GM23248 (cell line): ENCODE measurements at places on chromosomes 7 and 10. TPM values are rescaled to one million over a fixed set of nuclear protein-coding genes. Genes with fewer than 3 reads are reported as not detected.

CCAR1 gene
- 32.4 and 37.9 TPM in 2 replicates for total RNA-seq

- no peak for DNase-seq
These were observed 229.3 kb upstream of the PRSS58 start for GRCh38 chr7:142487124-142487523.

GRCh38 chr10:3172081-3172445 is 519 bp downstream of the PITRM1 start:
- DNase-seq: peak; percentile 89

GRCh38 chr10:11520892-11521291 is 90.6 kb downstream of the USP6NL start:
- DNase-seq: no peak

- no peak for DNase-seq
These were observed 41.3 kb downstream of the AMZ1 start for GRCh38 chr7:2729031-2729892.

GRCh38 chr7:29281782-29282541 is 87.4 kb downstream of the CHN2 start:
- no peak for DNase-seq

HILPDA gene
- 10.2 and 18.5 TPM in 2 replicates for total RNA-seq

- peak; percentile 70 for DNase-seq
These were observed 124.9 kb downstream of the CYP26A1 start for GRCh38 chr10:93198401-93199131.

ABCA13 gene
- total RNA-seq: 0.11 TPM in 1 of 2 replicates, not detected in the other

LEP gene
- 0.22 TPM in 1 of 2 replicates, not detected in the other for total RNA-seq

SPDYE11 gene
- not detected in 2 replicates for total RNA-seq

- peak; percentile 49 for DNase-seq
These were observed 13.9 kb upstream of the DNAAF5 start for GRCh38 chr7:712381-713138.

EBLN1 gene
- total RNA-seq: not detected in 2 replicates

CFAP70 gene
- 0.38 and 0.43 TPM in 2 replicates for total RNA-seq

- no peak for DNase-seq
These were observed 78.4 kb upstream of the MEOX2 start for GRCh38 chr7:15764851-15765382.

GRCh38 chr7:1025743-1026581 is 18.4 kb upstream of the GPR146 start:
- DNase-seq: no peak

GRCh38 chr10:5297466-5297865 is 67.3 kb upstream of the UCN3 start:
- DNase-seq: peak; percentile 63

DNA sequence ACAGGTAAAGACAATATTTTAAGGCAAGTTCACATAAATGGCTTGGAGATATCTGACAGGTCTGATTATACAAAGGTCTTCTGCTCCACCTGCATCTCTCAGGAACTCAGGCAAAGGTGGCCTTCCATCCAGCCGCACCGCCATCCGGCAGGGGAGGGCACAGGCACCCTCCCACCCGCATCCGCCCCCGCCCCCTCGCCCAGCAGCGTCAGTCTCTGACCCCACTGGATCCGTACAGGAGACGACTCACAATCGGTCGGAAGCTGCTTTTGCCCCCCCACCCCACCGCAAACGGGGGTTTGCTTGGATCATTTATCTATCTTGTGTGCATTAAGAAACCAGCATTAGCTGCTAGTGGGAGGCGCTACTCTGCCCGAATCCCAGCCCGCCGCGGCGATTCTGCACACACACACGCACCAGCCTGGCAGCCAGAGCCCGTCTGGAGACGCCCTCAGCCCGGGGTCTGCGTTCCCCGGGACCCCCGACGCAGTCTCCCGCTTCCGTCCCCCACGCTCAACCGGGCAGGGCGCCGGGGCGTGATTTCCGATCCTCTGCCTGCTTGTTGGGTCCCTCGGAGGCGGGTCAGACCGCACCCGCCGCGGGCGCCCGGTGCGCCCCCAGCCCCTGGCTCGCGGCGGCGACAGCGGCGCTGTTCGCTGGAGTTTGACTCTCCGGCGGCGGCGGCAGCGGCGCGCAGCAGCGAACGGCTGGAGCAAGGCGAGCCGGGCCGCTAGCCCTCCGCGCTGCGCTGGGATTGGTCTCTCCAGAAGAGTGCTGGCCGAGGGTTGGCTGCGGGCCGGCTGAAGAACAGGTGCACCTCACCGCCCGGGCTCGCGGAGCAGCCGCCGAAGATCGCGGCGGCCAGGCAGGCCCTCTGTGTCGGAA is 820 bp upstream of the NRG3 start:
- DNase-seq: peak; percentile 13

- no peak for DNase-seq
These were observed 11.7 kb downstream of the VWA2 start for GRCh38 chr10:114250716-114251115.
